ENCODE measurements at places on chromosomes 3 and 15.

- no peak for DNase-seq
These were observed 59.5 kb upstream of the SUCLG2 start for GRCh38 chr3:67713764-67714469.

DNA sequence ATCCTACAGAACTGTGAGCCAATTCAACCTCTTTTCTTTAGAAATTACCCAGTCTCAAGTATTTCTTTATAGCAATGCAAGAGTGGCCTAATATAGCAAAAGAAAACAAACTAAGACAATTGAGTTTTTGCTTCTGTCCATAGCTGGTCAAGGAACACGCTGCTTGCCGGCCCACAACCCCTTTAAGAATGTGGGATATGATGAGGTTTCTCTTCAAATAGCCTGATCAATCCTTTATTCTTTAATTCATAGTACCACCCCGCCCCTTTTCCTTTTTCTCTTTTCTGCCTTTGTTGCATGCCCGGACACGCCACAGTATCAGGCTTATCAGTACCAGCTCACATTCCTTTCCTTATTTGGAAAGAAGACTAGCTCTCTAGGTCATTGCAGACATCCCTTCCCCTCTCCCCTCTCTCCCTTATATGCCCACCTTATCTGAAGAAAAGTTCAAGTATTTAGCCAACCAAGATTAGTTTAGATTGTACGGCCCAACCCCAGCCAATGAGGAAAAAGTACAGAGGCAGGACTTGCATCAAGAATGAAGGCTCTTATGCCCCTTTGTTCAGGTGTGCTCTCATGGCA is 404.5 kb downstream of the OCA2 start:
- no peak for DNase-seq

- DNase-seq: no peak
These were observed 22.5 kb downstream of the NRROS start for GRCh38 chr3:196662033-196662432.

DNA sequence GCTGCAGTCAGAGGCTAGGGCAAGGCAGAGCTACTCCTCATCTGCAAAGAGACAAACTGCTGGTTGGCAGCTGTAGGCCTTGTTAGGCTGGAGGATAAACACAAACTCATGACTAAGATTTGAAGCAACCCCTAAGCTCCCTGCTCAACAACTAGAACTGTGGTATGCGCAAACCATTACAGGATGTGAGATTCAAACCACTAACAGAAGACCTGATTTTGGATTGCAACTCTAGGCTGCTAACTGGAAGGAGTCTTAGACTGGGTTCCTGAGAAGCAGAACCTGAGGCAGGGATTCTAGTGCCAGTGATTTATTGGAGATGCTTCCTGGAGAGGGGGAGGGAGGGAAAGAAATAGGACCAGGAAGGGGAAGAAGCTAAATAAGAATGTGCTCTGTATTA is 22.5 kb downstream of the CCR4 start:
- DNase-seq: no peak

GRCh38 chr3:19931767-19932188 is 2.2 kb downstream of the EFHB start:
- no peak for DNase-seq

- DNase-seq: no peak
These were observed 239.7 kb downstream of the UBE2E2 start for GRCh38 chr3:23442598-23443383.

GRCh38 chr15:92677999-92678398 is 22.4 kb upstream of the FAM174B start:
- no peak for DNase-seq
